GM12892 (cell line): ENCODE measurements at places on chromosomes 5 and 9.
A peak's percentile ranks its signal among the peaks of the same experiment; 100 is the strongest.

GRCh38 chr5:88686726-88687125, 196.3 kb downstream of the MEF2C start:
- no peak for DNase-seq

DNA sequence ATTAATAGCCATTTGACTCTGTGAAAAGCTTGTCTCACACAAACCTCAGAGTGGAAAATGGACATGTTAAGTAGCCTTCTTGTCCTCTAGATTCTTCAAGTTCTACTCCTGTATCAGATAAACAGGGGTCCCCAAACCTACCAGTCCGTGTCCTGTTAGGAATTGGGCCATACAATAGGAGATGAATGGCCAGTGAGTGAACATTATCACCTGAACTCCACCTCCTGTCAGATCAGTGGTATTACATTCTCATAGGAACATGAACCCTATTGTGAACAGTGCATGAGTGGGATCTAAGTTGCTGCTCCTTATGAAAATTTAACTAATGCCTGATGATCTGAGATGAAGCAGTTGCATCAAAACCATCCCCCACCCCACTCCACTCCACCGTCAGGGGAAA, 136.3 kb downstream of the TMEM232 start:
- DNase-seq = no peak

DNA sequence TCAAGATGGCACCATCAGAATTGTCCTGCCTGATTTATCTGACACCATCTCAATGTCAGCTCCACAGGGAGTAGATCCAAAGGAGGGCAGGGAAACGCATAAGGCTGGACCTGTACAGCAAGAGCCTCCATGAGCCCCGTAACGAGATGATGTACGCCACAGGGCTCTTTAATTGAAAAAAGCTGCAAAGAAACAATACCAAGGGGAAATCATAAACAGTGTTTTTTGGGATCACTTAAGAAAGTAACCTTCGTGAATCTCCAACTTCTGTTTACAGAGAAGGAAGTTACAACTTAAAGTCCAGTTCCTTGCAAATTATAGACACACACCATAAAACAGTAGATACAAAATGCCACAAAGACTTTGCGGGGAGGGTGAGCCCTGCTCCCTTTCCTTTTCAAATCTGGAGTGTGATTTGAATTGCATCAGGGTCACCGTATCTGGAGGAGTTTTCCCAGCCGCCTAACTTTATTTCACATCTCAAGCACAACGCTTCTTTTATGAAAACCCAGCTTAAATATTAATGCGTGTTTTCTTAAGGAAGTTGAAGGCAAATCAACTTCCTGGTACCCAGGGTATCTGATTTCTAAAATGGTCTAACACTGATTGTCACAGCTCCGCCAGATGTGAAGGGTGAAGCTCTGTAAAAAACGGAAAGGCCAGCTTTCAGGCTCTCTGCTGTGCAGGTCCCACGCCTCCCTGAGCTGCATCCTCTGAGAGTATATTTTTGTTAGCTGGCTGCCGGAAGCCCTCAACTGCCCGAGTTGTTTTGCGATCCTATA, 88.9 kb downstream of the EBF1 start:
- peak; percentile 18 for DNase-seq

GRCh38 chr9:83582029-83582428, 40.9 kb upstream of the IDNK start:
- no peak for DNase-seq

GRCh38 chr5:149485655-149486615, 65.3 kb downstream of the CSNK1A1 start:
- no peak for DNase-seq

GRCh38 chr9:131197160-131197911, 72.0 kb downstream of the NUP214 start:
- DNase-seq = no peak

DNA sequence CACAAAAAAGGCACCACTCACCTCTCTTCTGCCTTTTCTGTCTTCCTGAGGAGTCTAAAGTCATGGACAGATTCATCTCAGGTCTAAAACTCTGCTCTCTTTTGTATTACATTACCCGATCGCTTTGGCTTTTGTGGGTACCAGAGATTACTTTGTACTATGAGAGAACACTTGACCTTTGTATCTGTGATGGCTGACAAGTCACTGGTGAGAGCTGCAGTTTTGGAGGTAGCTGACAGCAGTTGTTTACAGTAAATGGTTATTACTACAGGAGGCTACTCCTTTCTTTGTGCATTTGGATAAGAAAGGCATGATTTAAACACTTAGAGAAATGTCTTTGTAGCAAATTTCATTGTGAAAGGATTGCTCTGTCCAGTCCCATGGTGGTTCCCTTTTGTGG, 307.3 kb downstream of the FBXL17 start:
- DNase-seq = no peak

- DNase-seq = no peak
These were observed 676.5 kb downstream of the DMRTA1 start for GRCh38 chr9:23123048-23123632.

DNA sequence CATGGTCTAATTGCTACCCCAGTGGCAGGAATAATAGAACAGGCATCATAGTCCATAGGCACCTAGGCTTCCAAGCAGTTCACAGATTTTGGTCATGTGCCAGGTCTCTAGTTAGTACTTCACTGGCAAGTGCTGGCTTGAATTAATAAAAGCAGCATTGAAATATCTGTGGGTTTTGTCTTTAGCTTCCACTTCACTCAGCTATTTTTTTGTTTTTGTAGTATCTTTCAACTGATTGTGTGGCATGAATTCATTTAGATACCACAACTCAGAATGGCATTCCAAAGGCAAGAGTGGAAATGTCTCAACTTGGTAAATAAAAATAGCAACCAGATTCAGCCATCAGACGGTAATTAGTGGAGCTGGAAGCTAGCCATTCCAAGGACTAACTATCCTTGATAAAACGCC, 27.9 kb upstream of the ITGA2 start:
- DNase-seq = no peak

DNA sequence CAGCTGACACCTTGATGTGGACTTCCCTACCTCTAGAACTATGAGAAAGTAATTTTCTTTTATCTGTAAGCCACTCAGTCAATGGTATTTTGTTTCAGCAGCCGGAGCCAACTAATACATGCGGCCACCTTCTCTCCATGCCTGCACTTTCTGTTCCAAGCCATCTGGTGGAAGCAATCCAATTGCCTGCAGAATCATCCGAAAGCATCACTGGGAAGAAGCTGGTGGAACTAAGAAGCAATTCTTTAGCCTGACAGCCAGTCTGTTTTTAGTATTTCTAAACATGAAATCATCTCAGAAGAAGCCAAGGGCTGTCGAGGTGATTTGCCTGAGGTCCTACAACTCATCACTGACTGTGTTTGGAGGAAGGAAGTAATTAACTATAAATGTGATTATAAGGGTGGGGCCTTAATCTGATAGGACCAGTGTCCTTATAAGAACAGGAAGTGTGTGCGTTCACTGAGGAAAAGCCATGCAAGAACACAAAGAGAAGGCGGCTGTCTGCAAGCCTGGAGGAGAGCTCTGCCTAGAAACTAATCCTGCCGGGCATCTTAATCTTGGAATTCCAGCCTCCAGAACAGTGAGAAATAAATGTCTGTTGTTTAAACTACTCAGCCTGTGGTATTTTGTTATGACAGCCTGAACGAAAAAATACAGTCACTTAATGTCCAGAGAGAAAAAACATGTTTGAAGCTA, 49.1 kb downstream of the NXNL2 start:
- no peak for DNase-seq

DNA sequence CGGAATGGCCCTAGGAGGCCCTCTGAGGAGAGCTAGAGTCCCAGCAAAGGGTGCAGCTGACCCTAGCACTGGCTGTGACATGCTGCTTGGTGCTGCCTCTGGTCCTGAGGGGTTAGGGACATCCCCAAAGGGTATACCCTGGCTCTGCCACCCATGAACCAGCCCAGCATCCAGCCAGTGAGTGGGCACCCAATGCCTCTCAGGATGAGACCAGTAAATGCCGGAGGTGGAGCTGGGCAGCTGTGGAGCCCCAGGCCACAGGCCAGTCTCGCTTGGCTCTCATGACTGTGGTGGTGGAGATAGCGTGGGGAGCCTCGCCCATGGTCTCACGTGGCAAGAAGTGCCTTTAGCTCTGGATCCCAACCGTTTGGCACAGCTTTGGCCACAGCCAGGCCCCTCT, 3.7 kb upstream of the CEL start:
- no peak for DNase-seq

- no peak for DNase-seq
These were observed 15.3 kb downstream of the ARPC5L start for GRCh38 chr9:124877021-124877782.

DNA sequence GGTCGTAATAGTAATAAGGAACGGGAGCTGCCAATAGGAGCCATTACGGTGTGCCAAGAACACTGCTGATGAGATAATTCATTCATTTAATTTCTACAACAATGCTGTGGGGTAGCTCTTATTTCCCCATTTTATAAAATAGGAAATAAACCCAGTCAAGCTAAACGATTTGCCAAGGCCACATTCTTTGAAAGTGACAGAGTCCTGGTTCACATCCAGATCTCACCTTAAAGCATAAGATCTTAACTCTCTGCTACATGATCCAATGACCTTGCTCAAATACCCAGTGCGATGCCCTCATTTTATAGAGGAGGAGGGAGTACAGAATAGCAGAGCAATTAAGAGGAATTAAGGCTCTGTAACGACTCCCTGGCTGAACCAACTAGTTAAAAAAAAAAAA, 5.0 kb downstream of the PDE6A start:
- no peak for DNase-seq

GRCh38 chr5:103139264-103139865, 19.3 kb downstream of the PPIP5K2 start:
- DNase-seq = peak; percentile 34

DNA sequence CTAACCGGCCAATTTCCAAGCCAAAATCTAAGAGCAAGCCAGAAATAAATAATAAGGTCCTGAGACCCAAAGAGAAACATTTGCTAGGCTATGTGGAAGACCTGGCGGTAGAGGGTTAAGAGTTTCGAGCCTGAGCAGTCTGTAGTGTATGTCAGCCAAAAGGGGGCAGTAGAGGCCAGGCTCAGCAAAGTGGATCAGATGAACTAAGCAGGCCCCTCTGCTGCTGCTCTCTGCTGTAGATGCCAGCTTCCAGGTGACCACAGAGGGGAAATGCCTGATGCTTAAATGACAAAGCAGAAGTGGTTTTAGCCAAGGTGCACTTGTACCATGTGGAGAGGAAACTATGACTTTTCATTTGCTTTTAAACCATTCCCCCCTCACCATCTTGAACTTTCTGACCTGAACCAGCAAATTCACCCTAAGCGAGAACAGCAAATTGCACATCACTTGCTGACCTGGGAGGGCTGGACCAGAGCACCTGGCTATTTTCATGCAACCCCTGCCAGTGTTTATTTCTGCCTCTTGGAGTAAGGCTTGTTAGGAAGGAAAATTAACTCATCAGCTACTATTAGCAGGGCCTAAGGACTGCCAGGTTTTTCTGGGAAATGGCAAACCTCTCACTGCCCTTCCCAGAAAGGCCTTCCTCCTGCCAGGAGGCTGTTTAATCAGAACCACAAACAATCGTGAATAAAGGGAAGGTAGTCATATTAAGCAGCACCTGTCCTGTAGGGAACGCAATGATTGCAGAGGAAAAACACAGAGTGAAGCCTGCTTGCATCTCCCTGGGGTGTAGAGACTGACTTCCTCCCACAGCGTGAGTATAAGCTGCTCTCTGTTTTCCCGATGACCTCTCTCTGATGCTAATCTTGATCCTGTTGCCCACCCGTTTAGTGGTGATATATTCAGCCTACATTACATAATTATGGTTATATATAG, 818.2 kb downstream of the TLR4 start:
- no peak for DNase-seq

DNA sequence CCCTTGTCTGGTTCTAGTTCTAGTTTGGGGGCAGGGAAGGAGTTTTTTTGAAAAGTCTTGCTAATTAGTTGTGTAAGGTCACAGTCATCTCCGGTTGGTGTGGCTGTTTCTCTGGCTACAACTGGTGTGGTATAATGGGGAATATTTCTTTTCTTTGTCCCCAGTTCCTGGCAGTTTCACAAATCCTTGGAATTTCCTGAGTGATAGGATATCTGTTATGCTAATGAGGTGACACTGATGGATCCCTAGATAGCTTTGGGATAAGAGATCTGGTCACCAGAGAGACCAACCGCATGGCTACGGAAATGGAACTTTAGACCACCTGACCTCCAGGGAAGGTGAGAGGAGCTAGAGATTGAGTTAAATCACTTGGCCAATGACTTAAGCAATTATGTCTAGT, 494.6 kb downstream of the ARHGEF28 start:
- no peak for DNase-seq

DNA sequence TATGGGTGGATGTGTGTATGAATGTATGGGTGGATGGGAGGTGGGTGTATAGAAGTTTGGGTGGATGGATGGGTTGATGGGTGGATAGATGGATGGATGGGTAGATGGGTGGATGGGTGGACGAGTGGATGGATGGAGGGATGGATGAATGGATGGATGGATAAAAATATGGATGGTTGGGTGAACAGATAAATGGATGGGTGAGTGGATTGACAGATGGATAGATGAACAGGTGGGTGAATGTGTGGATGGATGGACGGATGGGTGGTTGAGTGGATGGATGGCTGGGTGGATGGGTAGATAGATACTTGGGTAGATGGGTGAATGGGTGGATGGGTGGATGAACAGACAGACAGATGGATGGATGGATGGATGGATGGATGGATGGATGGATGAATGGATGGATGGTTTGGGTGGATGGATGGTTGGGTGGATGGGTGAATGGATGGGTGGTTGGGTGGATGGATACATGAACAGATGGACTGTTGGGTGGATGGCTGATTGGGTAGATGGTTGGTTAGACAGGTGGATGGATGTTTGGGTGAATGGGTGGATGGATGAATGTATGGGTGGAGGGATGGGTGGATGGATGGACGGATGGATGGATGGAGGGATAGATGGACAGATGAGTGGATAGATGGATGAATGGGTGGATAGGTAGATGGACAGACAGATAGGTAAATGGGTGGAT, 166.8 kb downstream of the IRX2 start:
- no peak for DNase-seq

GRCh38 chr9:124415852-124416484, 726 bp upstream of the PSMB7 start:
- no peak for DNase-seq
